ENCODE measurements at places on chromosomes 3 and 15. TPM values are rescaled to one million over a fixed set of nuclear protein-coding genes. Genes with fewer than 3 reads are reported as not detected.

Gene MED12L
- total RNA-seq = 0.08 TPM

DNA sequence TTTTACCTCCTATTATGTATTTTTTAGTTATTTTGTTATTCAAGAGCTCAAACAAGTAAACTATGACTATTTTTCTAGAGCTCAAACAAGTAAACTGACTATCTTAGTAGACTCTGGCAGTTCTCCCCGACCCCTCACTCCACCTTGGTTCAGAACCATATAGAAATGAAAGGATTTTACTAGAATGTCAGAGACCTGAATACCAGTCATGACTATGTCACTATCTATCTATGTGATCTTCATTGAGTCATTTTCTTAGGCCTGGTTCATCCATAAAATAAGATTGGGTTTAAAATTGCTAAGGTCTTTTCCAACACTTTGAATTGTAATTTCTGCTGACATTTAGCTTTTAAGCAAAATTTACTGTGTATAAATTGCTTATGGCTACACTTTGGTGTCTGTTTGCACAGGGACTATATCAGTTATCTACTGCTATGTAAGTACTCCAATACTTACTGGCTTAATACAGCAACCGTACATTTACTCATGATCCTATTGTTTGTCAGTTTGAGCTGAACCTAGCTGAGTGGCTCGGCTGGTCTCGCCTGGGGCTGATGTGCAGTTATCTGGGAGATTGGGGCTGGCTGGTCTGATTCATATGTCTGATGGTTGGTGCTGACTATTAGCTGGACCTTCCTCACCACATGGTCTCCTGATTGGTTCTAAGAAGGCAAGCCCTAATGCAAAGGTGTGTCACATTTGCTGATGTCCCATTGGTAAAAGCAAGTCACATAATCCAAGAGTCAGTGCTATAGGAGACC, 37.0 kb downstream of the RASA2 start:
- no peak for DNase-seq

DNA sequence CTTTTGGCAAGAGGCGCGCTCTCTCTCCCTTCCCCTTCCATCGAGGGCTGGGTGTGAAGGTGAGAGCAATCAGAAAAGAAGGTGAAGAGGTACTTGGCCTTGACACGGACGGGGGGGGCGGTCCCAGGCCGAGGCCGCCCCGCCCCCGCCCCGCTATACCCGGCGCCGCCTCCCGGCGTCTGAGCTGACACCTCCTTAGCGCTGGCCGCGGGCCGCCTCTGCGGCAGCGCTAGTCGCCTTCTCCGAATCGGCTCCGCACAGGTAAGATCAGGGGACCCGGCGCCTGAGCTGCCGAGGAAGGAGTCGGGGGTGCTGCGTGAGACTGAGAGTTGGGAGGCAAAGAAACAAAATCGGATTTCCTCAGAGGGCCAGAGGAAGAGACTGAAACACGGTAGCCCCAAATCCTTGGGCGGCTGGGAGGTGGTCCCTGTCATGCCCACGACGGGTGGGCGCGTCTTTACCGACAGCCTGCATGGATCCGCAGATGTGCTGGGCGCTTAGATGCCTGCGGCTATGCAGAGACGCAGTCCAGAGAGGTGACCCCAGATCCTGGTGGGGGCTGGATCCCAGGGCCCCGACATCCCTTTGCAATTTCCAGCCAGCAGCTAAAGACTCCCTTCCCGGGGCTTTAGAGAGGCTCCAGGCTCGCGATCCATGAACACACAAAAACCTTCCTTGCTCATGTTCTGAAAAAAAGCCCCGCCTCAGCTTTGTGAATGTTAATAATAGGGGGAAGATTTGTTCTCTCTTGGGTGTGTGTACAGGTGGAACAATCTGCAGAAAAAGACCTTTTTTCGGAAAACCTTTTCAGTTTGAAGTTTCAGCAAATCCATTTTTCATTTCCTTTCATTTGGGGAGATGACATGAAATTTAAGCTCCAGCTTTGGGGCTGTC, at the start of gene ENTPD3:
ENTPD3 (plus strand) TSS at position 184 of the 894 bp plus-strand sequence. CDS start 874 bp downstream, outside the sequence.
- DNase-seq = no peak

Gene SLC12A1
- not detected for total RNA-seq

Gene ABHD14A
- total RNA-seq = 7.8 TPM

All from suprapubic skin (tissue), 4 donors.